HAP-1 (cell line): ENCODE measurements at places on chromosomes 6 and 20.

GRCh38 chr6:43758617-43759050 is 11.4 kb upstream of the VEGFA start:
- no peak for DNase-seq

- DNase-seq, result no peak
Measured at GRCh38 chr20:16488616-16489015, 84.6 kb downstream of the KIF16B start.

DNA sequence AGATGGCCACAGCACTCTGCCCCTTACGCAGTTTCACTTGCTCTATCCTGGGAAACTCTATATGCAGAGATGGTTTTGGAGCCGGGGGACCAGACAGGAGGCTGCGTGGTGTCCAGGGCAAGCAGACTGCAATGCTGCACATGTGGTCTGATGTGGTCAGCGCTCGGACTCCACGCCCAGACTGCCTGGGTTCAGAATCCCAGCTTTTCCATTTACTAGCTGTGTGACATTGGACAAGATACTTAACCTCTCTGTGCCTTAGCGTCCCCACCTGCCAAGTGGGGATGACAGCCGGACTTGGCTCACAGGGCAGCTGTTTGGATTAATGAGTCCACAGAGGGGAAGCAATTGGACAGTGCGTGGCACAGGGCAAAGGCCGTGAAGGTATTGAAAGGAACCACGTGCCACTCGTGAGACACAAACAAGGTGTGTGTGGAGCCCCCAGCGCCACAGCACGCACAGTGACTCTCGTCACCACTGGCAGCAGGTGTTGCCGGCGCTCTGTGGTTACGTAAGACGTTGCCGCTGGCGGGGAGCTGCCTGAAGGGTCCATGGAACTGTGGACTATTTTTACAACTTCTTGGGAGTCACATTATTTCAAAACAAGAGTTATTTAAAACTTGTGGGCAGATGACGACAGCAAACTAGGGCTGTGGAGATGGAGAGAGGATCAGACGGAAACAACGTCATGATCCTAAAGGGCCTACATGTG is 201.4 kb downstream of the PREX1 start:
- DNase-seq, result no peak

GRCh38 chr6:149122850-149123821 is 194.4 kb upstream of the TAB2 start:
- no peak for DNase-seq

- DNase-seq, result no peak
Measured at GRCh38 chr6:20919677-20920385, 385.6 kb downstream of the CDKAL1 start.

DNA sequence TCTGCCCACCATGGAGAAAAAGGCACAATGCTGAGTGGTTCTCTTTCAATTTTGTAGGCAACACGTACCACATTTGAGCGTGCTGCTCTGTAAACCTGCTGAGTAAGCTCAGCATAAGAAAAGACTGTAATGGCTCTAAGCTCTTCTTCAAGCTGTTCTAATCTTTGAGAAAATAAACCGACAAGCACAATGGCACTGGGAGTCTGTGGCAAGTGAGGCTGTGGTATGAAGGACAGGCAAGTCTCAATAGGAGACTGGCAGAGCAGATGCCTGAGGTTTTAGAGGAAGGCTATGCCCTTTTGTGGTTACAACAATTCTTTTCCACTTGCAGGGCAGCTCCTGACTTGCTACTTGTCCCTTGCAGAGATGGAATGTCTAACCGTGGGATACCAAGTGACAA is 136.7 kb upstream of the EXOC2 start:
- no peak for DNase-seq
